Tongue (tissue), 3 donors: ENCODE measurements at places on chromosomes 1 and 21.

DNA sequence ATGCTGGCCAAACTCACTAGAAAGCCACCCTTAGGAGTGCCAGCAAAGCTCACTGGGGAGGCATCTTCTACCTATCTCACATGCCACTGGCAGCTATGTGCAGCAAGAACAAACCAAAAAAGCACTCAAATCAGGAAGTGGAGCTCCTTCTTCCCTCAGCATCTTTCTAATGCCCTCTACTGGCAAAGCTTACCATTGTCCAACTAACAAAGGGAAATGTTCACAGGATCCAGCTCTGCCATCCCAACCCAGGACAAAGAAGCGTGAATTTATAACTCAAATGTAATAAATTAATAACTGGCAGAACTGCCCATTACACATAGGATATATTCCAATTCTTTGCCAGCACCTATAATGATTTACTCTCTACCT, 38.9 kb downstream of the LEPR start:
- DNase-seq: no peak

- DNase-seq: no peak
Observed at GRCh38 chr1:107243461-107243860, 102.6 kb downstream of the NTNG1 start.

DNA sequence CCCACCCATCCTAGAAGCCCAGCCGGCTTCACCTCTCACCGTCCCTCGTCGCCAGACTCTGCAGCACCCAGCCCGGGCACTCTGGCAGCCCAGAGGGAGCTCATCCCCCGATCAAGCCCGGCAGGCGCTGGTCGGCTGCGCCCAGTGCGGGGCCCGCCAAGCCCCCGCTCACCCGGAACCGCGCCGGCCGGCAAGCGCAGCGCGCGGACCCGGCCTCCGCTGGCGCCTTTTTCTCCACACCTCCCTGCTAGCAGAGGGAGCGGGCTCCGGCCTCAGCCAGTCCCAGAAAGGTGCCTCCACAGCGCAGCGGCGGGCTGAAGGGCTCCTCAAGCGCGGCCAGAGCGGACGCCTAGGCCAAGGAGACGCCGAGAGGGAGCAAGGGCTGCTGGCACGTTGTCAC, 2023.3 kb downstream of the NCAM2 start:
- no peak for DNase-seq

- DNase-seq: no peak
Observed at GRCh38 chr1:110187139-110187890, 22.8 kb upstream of the KCNC4 start.

GRCh38 chr21:32183396-32183795, 95.5 kb downstream of the MIS18A start:
- DNase-seq: peak; percentile 47

DNA sequence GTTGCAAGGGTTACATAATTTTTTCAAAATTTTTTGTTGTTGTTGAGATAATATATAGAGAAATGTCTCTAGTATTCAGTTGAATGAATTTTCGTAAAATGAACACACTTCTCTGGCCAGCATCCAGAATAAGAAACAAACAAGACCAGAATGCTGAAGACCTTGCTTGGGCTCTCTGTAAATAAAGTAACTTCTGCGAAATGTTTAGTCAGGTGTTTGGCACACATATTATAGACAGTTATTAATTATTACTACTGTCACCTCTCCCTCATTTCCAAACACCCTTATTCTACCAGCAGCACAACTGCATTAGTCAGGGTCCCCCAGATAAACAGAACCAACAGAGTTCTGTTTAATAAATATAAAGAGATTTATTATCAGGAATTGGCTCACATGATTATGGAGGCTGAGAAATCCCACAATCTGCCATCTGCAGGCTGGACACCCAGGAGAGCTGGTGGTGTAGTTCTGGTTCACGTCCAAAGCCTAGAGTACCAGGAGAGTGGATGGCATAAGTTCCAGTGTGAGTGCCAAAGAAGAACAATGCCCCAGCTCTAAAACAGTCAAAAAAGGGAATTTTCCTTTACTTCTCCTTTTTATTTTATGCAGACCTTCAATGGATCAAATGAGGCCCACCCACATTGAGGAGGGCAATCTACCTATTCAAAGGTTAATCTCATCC, 44.1 kb upstream of the KCND3 start:
- DNase-seq: no peak

DNA sequence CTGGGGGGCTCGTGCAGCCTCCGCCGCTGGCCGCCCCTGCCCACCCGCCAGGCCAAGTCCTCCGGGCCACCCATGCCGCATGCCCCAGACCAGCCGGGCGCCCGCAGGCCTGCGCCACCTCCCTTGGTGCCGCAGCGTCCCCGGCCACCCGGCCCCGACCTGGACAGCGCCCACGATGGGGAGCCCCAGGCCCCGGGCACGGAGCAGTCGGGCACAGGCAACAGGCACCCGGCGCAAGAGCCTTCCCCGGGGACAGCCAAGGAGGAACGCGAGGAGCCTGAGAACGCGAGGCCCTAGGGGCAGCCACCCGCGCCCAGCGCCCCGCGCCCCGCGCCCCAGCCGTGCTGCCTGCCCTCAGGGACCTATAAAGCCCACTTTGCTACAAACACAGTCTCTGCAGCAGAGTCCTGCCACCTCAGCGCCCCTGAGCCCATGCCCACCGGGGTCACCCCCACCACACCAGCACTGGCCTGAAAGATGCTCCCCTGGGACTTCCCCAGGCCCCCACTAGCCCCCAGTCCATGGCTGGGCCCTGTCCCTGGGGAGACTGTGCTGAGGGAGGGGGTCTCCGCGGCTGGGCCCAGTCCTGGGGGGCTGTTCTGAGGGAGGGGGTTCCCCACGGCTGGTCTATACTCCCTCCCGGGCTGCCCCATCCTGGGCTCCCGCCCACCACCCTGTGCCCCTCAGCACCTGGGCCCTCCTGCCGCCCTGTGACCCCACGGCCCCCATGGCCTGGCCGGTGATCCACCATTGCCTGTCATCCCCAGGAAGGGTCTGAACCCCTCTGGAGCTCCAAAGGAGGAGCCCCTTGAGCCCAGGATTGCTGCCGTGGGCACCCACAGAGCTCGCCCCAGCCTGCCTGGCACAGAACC, 8.6 kb downstream of the TNFRSF18 start:
- no peak for DNase-seq

GRCh38 chr1:217089361-217090014, 366.3 kb upstream of the ESRRG start:
- DNase-seq: peak; percentile 76

DNA sequence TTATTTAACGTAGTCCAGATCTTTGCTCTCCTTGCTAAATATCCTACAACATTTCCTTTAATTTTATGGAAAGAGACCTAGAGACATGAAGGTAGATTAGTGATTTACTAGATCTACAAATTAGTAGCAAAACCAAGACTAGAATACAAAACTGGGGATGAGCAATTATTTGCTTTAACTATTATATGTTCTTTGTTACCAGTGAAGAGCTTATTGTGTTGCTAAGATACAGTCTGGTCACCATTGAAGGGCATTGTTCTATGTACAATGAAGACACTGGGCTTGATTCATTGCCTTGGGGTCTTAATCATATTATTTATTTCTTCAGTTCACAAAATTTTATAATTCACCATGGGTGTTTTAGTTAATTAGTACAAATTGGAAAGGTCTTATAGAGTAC, 88.3 kb downstream of the S1PR1 start:
- no peak for DNase-seq

- peak; percentile 50 for DNase-seq
Observed at GRCh38 chr1:78419309-78419708, 71.5 kb upstream of the PTGFR start.

DNA sequence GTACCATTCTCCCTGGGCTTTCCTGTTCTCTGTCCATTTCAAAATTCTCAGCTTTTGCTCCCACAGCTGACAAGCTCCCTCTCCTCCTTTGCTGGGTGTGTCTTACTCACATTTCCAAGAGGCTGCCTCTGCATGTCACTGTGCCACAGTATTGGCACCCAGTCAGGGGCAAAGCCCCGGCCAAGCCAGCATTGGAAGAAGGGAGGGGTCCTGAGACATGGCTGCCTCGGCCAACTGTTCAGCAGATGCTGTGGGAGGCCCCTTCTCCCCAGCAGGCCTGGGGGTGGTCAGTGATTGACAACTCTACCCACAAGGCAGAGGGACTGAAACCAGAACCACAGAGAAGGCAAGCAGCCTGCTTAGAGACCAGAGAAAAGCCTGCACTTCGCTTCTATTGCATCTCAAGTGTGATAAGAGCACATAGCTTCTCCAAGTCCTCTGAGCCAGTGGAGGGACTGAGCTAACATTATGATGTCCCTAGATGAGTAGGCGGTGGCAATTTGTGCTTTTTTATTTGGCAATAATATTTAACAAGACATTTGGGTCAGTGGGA, 294.1 kb downstream of the SIPA1L2 start:
- DNase-seq: peak; percentile 93

GRCh38 chr21:34912022-34912945, 136.8 kb downstream of the RUNX1 start:
- no peak for DNase-seq

- no peak for DNase-seq
Observed at GRCh38 chr1:3032371-3033039, 11.2 kb downstream of the ACTRT2 start.

GRCh38 chr1:242738702-242739645, 214.5 kb upstream of the PLD5 start:
- peak; percentile 21 for DNase-seq

- no peak for DNase-seq
Observed at GRCh38 chr1:45586769-45587168, 2.9 kb downstream of the NASP start.

DNA sequence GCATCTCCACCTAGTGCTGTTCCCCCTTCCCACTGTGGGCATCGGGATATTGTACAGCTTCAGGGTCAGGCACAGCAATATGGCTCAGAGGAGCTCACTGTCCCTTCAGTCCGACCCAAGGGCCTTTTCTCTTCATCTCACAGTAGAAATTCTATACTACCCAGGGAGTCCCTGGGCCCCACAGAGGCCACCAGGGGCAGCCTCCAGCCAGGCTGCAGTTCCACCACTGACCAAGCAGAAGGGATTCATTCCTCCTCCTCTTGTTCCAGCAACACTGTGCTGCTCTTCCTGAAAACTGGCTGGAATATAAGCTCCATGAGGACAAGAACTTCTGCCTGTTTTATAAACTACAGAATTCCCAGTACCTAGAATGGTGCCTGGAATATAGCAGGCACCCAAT, 70.5 kb downstream of the CD34 start:
- DNase-seq: no peak

DNA sequence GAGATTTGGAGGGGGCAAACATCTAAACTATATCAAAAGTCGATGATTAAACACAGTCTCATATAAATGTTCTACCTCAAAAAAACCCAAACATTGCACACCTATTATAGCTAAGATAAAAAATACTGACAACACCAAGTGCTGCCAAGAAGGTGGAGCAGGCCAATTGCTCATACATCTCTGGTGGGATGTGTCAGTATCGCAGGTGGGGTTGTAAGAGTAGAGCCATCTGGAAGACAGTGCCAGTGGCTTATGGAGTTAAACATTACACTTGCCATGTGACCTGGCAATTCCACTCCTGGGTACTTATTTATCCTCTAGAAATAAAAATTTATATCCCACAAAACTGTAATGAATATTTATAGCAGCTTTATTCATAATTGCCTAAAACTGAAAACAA, 213.4 kb downstream of the DISC1 start:
- DNase-seq: no peak

DNA sequence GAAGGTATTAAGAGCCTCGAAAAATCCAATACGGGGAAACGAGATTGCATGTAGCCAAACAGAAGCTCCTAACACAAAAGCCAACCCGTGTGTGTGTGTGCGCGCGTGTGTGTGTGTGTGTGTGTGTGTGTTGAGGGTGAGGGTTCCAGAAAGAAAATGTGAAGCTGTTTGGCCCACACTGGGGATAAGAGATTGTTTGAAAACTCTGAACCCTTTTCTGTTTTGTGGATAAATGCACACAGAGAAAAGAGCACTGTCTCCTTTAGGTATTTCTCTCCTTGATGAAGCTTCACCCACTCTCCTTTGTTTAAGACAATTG, 1.9 kb downstream of the WLS start:
- peak; percentile 54 for DNase-seq

GRCh38 chr1:22969304-22969709, 3.4 kb downstream of the LACTBL1 start:
- peak; percentile 94 for DNase-seq
